Uterus (tissue), 4 donors: ENCODE measurements at places on chromosomes 5 and 9. TPM values are rescaled to one million over a fixed set of nuclear protein-coding genes. Genes with fewer than 3 reads are reported as not detected.
A peak's percentile ranks its signal among the peaks of the same experiment; 100 is the strongest.

- no peak for DNase-seq
These were observed 71.2 kb upstream of the PARP8 start for GRCh38 chr5:50595199-50595598.

- no peak for DNase-seq
These were observed 103.5 kb upstream of the ARRDC3 start for GRCh38 chr5:91486638-91487037.

DNA sequence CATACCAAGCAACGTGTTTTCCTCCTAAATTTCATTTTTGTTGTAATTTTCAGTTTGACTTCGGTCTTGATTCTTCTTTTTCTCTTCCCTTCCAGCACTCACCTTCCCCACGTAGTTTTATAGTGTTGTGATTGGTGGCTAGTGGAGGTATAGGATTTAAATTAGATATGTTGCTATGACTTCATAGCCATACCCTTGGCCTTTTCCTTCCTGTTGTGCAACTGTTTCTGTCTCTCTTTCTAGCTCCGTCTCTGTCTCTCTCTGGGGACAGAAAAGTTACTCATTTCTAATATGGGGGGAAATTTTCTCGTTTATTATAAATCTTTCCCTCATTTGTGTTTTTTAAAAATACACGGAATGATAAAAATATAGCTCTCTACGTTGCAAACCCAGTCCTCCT, 20.6 kb upstream of the C5orf24 start:
- no peak for DNase-seq

DNA sequence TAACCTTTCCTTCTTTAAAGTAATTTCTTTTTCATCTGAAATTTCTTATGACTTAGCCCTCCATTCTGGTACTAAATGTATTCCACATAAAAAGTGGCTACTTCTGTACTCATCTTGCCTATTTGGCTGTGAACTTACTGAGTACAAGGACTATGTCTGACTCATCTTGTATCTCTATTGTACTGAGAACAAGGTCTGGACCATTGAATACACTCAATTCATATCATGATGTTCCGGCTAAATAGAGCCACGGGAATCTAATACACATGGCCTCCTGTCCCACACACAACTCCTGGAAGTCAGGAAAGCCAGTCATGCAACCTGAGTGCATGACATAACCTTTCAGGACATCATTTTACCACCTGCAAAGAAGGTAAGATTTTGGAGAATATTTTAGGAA, 203.9 kb downstream of the PLK2 start:
- DNase-seq: no peak

DNA sequence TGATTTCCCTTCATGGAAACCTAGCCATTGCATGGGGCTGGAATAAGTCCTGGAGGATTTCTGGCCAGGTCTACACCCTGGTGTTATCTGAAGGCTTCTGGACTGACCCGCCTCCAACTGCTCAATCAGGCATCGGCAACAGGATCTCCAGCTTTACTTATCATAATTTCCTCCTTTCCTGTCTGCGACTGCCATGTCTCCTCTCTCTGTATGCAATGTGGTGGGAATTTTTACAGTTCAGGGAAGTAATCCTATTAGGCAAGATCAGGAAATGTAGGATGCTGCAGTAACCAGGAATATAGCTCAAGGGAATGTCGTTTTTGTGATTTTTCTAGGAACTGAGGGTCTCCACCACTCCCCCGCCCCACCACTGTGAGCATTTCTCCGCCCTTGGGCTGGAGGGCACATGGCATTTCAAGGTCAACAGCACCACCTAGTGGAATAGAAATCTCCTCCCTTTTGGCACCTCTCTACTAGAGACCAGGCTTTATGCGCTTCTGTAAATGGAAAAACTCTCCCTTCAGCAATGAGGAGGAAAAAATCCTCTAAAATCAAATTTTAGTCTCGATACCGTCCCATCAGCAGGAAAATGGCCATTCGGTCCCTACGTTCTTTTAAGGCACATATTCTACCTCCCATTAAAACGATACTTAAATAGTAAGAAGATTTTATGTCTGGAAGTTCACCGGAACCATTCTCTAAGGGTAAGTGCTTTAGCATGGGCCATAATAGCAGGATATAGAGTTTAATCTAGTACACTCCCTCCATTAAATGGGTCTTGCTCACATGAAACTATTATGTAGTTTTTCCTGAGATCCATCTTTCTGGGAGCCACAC, 93.0 kb downstream of the YTHDC2 start:
- DNase-seq: peak; percentile 27

DNA sequence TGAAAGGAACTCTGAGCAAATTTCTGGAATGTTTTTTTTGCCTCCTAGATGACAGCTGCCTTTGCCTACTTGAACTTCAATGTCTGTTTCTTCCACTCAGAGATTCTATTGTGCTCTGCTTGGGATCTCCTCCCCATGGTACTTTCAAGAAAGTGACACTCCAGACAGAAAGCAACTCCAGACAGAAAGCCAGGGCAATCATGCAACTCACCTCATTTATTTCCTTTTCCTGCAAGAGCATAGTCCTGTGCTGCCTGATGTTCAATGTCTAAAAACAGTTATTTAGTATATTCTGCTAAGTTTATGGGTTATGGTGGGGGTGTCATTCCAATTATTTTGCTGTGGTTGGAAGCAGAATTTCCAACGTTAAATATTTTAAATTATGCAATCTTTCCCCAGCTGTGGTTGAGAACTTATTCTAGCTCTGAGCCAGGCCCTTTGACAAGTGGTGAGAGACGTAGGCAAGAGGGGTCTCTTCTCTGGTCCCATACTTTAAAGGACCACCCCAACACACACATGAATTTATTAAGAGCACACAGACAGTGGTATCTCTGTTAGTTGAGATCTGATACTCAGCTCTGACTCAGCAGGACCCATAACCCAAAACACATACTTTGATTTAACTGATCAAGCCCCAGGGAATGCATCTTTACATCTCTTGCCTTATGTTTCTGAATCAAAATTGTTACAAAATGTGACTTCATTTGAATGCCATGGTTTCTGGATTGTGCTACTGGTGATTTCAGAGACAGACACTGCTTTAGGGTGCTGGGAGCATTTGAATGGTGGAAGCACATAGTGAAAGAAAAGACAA, 39.5 kb upstream of the MAMDC2 start:
- no peak for DNase-seq

The CCL19 gene
- total RNA-seq: 0.55 TPM

The PRR16 gene
- 2.2 TPM for total RNA-seq

The TMEM252 gene
- total RNA-seq: not detected
